ENCODE measurements at places on chromosomes 11 and 22.

DNA sequence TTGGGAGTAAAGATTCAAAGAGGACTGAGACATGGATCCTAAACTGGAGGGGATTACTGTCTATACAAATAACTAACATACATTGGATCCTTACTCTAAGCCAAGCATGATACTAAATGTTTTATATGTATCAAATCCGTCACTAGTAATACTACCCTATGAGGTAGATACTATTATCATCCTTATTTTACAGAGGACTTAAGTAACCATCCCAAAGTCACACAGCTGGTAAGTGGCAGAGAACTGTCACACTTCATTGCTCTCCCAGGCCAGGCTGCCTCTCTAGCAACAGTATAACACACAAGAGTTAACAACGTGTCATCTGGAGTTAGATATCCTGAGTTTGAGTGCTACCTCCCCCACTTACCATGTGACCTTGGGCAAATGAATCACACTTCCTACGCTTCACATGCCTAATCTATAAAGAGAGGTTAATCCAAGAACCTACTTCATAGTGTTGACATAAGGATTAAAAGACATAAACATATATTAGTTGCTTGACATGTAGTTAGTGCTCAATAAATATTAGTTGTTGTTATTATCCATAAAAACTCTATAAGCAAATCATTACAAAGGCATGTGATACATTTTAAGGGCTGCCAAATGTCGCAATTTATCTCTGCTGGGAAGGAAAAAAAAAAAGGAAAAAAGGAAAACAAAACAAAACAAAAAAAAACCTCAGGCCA is 33.8 kb upstream of the SPON1 start:
- no peak for DNase-seq

DNA sequence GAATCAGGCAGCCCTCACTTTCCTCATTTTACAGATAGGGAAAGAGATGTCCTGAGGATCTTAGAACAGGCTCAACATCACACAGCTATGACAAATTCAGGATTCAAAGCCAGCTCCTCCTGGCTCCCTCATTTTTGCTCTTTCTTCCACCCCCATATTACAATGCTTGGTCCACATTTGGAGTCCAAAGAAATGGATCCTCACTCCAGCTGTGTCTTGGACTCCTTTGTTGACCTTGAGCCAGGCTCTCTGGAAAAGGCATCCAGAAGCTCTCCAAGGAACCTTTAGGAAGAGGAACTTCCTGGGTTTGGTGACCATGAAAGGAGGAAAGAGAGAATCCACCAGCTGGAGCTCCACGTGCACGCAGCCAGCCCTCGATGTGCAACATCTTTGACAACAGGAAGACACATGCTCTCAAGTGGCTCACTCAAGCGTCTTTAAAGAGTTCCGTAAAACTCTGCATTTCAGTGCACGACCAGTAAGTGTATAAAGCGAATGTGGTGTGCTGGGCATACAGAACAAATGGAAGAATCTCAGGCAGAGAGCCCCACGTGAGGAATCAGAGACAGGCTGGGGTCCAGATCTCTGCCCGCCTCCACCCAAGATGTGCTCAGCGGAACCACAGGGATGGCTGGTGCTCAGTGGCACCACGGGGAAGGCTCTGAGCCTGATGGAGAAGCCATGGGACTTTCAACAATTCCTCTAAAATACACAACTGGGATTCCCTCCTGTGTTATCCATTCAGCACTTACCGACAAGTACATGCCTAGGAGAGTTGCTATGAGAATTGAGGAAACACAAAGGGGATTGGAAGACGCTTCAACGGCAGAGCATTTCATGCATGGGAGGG is 48.4 kb downstream of the ISX start:
- no peak for DNase-seq

DNA sequence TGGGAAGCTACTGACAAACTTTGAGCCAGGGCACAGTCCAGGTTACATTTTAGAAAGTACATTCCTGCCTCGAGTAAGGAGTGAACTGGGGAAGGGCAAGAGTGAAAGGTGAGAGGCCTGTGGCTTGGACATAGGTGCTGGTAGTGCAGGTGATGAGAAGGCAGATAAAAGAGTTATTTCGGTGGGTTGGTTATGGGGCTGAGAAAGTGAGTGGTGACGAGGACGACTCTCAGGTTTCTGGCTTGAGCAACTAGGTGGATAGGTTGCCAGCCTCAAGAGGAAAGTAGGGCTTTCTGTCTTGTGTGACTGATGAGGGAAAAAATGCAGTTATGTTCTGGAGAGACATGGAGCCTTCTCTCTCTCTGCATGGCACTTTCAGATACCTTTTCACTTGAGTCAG is 3.7 kb downstream of the POLR2F start:
- no peak for DNase-seq

DNA sequence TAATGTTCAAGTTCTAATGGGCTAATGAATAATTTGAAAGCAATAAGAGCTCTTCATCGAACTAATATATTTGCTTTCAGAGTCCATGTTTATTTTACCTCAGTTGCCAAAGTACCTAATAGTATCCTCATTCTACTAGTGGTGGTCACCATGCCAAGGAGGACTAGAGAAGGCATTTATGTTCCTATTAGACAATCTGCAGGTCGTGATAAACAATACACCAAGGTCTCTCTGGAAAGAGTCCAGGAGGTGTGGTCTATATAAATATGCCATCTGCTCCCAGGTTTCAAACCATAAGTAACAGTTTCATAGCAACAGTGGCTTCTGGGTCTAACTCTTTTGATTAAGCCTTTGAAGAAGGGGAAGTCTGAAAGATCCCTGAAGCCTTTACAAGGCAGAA is 42.9 kb downstream of the ARFGAP3 start:
- no peak for DNase-seq

DNA sequence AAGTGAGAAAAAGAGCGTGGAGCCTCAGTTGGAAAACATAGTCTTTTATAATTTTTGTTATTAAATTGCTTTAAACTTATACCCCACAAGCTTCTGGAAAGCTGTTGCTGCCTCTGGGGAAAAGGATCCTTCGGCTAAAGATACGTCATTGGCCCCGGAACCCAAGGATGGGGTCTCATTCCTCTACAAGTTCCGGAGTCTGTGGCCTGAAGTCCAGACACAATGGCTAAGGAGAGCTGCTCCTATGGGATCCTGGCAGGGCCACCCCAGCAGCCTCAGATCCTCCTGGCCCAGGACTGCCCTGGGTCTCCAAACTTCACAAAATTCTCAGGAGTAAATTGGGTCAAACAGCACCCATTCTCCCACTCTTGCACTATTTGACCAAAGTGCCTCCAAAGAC is 5.9 kb downstream of the WT1 start:
- no peak for DNase-seq

DNA sequence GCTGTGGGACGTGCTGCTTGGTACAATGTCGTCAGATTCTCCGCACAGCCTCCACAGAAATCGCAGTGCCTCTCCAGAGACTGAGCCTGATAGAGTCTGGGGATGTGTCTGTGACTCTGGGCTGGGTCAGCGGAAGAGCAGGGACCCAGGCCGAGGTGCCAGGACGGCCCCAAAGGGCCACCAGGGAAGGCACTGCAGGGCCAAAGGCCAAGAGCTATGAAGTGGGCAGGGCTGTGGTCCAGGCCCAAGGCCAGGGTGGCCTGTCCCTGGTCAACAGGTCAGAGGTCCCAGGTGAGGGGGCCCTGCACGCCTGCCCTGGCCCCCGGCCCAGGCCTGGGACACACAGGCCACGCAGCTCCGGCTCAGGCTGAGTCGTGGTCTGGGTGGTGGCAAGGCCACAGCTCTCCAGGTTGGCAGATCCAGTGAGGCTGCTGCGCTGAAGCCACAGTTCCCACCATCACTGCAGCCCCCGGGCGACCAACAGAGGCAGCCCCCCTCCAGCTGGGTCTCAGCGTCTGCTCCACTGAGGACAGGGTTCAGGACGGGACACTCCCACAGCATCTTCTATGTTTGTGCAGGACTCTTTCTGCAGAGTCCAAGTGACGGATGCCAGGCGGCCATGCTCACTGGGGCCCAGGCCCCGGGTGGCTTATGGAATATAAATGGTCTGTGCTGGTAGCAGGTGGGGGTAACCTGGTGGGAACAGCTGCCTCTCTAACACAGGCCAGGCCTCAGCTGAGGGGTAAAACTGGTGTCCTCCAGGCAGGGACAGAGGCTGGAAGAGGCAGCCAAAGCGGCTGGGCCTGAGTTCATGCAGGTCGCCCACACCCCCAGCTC is 4.8 kb upstream of the PIM3 start:
- DNase-seq = no peak

DNA sequence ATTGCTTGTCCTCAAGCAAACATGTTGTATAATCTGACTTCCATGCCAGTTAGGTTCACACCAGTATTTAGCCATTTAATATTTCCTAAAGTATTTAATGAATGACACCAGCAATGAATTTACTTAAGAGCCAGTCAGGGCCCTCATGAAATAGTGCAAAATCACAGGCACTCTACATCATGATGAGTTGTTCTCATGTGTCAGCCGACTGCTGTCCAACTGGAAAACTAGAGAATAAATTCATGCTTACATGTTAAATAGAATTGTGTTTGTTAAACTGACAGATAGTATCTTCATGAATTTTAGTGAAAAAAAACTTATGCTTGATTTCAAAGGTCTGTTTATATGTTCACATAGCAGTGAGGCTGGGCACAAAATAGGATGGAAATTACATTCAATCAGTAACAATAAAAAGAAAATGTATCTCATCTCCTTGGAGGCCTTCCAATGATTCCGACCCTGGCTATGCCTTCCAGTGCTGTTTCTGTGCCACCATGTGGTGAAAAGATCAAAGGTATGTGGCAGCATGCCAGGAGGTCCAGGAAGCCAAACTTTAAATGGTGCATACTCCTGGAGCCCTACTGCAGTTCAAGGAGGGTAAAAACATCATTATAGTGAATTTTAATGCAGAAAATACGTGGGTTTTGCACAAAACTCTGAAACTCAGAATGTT is 45.2 kb downstream of the CTSC start:
- DNase-seq = no peak

GRCh38 chr22:37115032-37115431 is 5.5 kb upstream of the TMPRSS6 start:
- no peak for DNase-seq

DNA sequence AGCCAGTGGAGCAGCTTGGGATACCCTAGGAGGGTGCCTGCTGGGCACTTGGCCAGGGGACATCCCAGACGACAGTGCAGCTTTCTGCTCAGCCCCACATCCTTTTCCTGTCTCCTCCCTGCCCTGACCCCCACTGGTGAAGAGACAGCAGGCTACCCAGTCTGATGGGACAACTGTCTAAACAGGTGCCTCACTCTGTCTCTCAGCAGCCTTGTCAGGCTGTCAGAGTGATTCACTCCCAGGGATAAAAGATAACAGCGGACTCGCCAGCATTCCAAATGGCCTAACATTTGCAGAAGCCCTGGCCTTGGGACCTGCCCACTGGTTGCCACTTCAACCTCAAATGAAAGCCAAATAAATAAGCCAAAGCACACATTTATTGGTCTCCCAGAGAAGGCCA is 318.6 kb upstream of the PLET1 start:
- DNase-seq = no peak

DNA sequence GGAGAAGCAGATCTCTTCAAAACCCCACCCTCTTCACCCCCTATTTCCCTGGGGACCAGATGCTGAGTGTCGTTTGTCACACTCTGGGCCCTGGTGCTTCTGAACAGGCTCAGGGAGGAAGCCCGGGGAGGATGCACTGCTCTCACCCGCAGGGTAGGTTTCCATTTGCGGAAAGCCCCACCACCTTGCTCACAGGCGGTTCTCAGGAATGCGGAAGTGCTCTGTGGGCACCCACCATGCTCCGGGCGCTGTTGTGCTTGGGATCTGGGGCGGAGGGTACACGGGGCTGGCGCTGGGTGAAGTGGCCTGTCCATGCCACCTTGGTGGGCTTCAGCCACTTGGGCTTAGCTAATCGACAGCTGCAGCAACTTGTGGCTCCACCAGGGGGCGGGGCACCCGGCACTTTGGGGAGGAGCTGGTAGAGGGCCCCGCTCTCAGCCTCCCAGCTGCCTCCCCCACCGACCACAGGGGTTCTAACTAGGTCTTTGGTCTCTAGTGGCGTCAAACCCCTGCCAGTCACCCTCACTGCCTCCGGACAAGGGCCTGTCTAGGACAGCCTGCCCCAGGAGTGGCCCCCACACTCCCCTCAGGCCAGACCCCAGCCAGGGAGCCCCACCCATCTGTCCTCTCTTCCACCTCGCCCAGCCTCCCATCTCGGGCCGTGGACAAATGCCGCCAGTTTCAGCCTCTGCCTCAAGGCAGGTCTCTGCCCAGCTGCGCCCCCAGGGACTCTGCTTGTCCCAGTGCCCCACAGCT is 7.4 kb downstream of the NDUFV1 start:
- peak; percentile 77 for DNase-seq

DNA sequence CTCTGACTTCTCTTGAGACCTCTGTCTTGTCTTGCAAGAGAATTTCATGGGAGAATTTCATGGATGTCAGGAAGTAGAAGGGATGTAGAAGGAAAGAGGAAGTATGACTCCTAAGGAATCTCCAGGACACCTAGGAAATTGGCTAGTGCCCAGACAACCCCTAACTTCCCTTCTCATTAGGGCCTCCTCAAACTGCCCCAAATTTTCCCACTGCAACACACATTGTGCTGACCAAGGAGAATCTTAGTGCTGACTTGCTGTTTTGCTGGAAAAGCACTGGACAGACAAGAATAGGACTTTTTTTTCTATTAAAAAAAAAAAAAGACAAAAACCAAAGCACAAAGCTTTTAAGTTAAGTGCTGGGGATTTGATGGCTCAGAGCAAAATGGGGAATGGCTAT is 236.1 kb upstream of the CADM1 start:
- no peak for DNase-seq

GRCh38 chr22:36073476-36073875 is 44.9 kb upstream of the RBFOX2 start:
- no peak for DNase-seq

DNA sequence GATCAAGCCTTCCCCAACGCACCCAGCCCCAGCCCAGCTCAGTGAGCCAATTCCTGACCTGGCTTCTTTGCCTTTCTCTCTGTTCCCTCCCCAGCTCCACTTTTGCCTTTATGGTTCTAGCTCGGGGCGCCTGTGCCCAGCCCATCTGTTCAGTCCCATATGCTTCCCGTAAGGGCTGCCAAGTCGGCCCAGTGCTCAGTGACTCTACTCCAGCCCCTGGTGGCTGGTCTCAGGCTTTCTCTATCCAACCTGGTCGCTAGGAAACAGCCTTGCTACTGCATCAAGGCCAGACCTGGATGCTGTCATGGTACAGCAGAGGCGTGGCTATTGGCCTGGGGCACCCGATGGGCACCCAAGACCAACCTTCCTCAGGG is 178.0 kb downstream of the DSCAML1 start:
- no peak for DNase-seq

- no peak for DNase-seq
Observed at GRCh38 chr11:119497717-119498116, 74.7 kb upstream of the THY1 start.

- no peak for DNase-seq
Observed at GRCh38 chr22:41479671-41480396, 10.9 kb downstream of the ACO2 start.

GRCh38 chr22:47018010-47018910 is 255.8 kb downstream of the TBC1D22A start:
- no peak for DNase-seq
